ENCODE measurements at places on chromosomes 16 and 17.

- DNase-seq = no peak
These were observed 54.5 kb downstream of the NKD1 start for GRCh38 chr16:50602531-50603205.

DNA sequence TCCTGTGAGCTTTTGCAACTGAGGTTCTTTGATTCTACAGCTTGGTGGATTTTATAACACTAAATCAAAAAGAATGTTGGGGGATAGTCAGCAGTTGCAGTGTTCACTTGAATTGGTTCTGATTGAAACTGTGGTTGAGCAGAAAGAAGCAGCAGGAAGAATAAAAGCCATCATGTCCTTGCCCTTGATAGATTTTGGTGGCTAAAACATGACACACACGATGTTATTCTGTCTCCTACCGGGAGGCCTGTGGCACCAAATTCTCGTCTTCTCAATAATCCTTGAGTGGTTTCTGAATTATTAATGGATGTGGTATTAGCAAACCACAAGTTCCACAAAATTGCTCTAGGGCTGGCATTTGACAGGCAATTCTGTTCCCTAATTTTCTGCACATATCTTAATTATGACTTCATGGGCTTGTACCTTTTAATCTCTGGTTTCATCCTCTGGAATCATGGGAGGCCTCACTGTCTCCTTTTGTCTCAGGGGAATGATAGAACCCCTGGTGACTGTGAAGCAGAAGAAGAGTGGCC lies 338.2 kb downstream of the SNX29 start:
- DNase-seq = no peak

- DNase-seq = peak; percentile 64
These were observed 717 bp upstream of the CNP start for GRCh38 chr17:41965694-41966462.

DNA sequence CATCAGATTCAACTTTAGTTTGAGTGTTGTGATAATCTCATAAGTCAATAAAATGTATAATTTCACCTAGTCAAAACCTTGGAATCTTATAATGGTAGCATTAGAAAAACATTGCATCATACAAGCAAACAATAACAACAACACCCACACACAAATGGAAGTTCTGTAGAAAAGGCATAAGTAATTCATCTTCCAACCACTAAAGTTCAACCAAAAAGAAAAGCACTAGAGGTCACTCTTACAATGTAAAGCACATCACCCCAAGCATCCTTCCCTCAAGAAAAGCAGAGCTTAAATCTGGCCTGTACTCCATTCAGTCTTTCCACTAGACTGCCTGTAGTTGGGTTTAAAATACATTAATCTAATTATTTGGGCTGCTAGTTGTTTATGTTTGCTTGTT lies 1.8 kb downstream of the CNTNAP4 start:
- no peak for DNase-seq

DNA sequence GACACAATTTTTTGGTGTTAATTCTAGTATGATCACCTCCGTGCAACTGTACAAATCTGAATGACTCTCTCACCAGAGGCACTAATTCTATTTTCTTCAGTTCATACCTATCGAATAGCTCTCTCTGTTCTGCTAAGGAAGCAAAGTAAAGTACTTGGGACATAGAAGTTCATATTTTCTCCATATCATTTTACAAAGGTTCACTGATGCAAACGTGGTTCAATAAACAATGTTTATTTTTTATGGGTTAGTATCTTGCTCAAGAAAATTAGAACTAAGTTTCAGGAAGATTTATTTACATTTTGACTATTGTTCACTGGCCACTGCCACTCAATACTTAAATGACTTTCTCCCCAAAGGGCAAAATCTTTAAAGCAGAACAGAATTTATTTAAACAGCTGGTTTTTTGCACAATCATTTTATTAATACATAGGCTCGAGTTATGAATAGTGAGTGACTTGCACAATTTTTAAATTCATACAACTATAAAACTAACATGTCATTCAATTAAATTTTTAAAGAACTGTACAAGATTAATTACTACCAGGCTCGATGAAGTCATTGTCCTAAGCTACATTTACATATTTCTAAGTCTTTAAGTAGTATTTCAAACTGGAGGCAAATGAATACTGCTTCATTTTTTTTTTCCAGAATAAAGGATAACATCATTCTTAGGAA lies 255.8 kb downstream of the C16orf95 start:
- DNase-seq = no peak

DNA sequence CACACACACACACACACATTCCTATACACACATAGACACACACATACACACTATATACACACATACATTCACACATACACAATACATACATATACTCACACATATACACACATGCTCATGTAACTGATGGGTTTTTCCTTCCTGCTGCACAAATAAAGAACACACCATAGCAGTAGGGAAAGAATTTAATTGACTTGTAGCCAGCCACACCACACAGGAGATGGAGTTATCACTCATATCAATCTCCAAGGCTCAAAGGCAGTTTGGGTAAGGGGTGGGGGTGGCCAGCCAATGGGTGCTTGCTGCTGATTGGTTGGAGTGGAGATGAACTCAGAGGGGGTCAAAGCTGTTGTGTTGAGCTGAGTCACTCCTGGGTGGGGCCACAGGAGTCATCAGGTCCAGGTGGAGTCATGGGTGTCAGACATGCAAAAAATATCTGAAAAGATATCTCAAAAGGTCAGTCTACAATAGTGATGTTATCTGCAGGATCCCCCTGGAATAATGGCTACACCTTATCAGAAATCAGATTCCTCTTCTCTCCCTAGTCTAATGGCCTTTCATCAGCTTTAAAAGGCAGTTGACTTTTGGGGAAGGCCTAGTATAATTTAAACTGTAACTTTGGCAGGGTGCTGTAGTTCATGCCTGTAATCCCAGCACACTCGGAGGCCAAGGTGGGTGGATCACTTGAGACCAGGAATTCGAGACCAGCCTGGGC lies 46.1 kb downstream of the WSB1 start:
- DNase-seq = no peak

GRCh38 chr17:67162771-67163170 lies 82.2 kb downstream of the HELZ start:
- DNase-seq = no peak

- no peak for DNase-seq
These were observed 2.8 kb downstream of the DRC3 start for GRCh38 chr17:17975436-17975835.

DNA sequence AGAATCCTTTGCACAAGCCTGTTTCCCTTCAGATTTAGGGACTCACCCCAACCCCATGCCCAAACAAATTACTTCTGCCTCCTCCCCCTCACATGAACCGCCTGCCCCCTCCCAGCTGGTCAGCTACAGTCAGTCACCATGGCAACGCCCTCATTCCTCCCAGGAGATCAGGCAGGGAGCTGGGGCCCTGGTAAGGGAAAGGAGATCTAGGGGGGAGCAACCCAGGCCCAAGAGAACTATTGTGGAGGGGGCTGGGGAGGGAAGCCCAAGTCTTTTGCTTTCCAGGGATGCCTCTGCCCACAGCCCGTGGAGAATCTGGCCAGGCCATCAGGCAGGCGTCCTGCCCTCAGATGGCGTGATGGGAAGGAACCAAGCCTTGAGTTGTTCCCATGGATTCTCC lies 2.8 kb downstream of the FAM171A2 start:
- no peak for DNase-seq

Measured in NCI-H1436 treated with DMSO at 0.1 percent for 48 hours (cell line).